Stimulated activated CD8-positive, alpha-beta memory T cell treated with anti-CD3 and anti-CD28 coated beads, Interleukin-7, amount 100 ng/mL, for 1 hour (primary cell): ENCODE measurements at places on chromosomes 2 and 18.

DNA sequence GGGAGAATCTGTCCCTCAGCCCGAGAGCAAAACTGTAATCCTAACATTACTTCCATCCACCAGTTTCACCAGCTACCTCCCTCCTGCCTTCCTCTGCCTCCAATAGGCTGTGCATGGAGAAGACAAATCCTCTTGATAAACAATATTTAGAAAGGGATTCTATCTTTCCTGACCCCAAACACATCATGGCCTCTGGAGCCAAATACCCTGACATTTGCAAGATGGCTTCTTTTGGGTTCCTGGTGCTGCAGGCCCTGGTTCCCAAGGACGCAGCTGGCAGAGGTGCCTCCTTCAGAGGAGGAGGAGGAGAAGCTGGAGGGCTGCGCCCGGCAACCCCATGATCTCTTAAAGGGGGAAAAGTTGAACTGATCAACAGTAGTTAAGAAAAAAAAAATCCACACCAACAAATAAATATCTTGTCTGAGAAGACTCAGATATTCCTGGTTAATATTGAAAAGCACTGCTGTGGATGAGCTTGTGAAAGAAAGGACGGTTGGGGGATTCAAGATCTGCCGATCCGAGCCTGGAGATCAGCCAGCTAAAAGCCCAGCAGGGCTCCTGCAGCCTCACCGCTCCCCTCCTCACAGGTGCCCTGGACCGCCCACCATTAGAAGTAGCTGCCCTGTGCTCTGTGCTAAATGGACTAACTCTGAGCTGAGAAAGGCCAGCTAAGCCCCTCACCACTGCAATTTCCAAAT lies 116.8 kb downstream of the MSH2 start:
- DNase-seq: no peak

- DNase-seq: no peak
Measured at GRCh38 chr2:43576981-43577892, 18.6 kb downstream of the THADA start.

- peak; percentile 3 for DNase-seq
Measured at GRCh38 chr2:172864182-172864581, 128.5 kb downstream of the RAPGEF4 start.

DNA sequence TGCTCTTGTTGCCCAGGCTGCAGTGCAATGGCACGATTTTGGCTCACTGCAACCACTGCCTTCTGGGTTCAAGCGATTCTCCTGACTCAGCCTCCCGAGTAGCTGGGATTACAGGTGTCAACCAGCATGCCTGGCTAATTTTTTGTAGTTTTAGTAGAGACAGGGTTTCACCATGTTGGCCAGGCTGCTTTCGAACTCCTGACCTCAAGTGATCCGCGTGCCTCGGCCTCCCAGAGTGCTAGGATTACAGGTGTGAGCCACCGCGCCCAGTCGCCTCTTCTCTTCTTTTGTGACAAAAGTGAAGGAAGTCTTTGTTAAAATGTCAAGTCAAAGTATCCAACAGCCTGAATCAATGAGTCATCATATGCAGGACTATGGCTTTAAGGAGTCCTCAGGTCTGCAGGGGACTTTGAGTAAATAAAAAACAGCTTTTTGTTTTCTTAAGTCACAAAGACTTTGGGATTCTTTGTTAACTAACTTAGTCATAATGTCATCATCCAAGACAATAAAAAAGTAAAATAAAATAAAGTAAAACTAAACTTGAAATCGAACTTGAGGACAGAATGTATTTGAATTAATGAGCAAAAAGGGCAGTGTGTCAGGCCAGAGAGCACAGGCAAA lies 1153.2 kb downstream of the SUCLG1 start:
- DNase-seq: no peak

DNA sequence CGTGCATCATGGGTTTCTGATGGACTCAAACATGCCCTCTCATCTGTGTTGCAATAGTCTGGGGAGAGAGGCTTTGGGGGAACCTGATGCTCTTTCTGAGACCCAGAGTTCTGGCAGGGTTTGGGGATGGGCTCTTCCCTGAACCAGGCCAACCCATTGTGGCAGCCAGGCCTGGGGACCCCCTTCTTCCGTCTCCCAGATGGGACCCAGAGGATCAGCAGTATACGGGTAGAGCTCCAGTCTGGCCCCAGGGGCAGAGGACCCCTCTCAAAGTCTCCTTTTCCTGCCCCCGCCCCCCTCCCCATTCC lies 333.7 kb downstream of the DYSF start:
- no peak for DNase-seq

DNA sequence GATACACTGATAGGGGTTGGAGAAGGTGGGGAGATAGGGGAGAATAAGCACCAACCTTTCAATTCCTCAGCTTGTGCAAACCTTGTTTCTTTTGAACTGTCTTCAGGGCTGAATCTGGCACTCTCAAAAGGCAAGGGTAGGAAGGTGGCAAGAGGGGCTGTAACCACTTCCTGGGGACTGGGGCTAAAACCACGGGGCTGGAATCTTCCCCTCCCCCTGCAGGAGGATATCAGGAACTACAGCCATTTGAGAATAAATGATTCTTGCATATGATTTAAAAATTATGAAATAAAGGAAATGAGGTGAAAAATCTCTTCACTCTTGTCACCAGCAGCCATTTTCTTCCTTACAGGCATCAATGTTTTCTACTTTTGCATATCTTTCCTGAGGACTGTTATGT lies 50.8 kb downstream of the ATOH8 start:
- no peak for DNase-seq

GRCh38 chr2:145404690-145405089 lies 884.8 kb upstream of the ZEB2 start:
- DNase-seq: no peak

- no peak for DNase-seq
Measured at GRCh38 chr2:217887841-217888701, 114.7 kb downstream of the TNS1 start.

GRCh38 chr2:190701586-190701985 lies 52.7 kb downstream of the NAB1 start:
- no peak for DNase-seq

DNA sequence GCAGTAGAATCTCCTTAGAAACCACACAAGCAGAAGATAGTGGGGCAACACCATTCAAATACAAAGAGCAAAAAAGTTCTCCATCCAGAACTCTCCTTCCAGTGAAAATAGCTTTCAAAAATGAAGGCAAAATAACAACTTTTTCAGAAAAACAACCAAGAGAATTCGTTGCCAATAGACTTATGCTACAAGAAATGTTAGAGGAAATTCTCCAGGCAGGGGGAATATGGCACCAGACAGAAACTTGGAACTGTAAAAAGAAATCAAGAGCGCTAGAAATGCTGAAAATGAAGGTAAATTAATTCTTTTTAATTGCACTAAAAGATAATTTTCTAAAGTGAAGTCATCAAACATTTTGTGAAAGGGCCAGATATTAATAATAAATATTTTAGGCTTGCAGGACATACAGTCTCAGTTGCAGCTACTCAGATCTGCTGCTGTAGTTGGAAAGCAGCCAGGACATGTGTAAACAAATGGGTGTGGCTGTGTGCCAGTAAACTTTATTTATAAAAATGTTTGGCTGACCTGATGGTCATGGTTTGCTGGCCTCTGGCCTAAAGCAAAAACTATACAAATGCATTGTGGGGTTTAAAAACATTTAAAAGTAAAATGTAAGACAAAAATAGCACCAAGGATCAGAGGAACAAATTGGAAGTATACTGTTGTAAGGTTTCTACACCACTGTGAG lies 73.7 kb upstream of the TGFA start:
- no peak for DNase-seq

GRCh38 chr18:78639006-78639950 lies 340.3 kb upstream of the SALL3 start:
- no peak for DNase-seq

GRCh38 chr2:128727404-128727803 lies 408.7 kb upstream of the HS6ST1 start:
- DNase-seq: no peak

DNA sequence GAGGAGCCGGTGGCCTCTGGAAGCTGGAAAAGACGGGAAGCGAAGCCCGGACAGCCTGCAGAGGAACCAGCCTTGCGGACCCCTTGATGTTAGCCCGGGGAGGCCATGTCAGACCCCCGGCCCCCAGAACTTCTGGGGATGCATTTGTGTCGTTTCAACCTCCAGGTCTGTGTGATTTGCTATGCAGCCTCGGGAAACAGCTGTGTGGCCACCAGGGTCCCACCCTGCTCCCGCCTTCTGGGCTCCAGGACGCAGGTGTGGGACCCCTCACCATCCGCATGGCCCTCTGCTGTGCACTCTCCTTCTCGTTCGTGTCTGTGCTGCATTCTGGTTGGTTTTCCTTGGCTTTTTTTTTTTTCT lies 13.3 kb downstream of the NEU4 start:
- no peak for DNase-seq

DNA sequence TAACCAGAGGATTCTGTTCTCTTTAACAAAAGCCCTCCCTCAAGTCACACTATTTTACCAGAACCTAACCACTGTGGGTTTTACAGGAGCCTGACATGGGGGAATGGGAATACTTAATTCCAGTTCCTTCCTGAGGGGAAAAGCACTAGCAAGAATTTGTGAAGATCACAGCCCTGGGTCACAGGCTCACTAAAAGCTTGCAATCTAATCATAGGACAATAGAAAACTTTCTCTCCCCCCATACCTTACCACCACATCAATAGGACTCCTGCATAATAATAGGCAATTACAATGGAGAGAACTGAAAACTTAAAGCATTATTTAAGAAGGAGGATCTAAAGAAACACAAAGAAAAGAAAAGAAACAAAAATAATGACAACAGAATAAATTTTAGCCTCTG lies 225.8 kb upstream of the ZNF804A start:
- no peak for DNase-seq

GRCh38 chr2:44934983-44935728 lies 6.3 kb upstream of the SIX3 start:
- no peak for DNase-seq

- no peak for DNase-seq
Measured at GRCh38 chr2:201880579-201880978, 74.2 kb downstream of the CDK15 start.

- no peak for DNase-seq
Measured at GRCh38 chr18:23324056-23324811, 128.9 kb upstream of the RIOK3 start.

DNA sequence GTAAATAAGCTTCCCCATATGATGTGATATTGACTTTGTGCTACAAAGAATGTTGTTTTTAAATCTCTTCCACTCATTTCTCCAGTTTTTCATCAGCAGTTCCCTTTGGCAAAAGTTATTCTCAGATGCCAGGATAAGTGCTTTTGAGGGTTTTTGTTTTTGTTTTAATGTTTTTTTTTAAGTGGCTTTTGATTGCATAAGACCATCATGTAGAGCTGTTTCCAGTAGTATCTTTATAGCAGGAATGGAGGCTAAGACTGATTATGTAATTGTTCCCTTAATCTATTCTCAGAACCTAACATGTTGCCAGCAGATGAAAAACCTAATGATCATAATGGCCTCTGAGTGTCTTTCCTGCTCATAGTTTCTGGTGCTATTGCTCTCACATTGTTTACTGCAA lies 77.9 kb downstream of the CABLES1 start:
- no peak for DNase-seq

- no peak for DNase-seq
Measured at GRCh38 chr2:119169717-119170116, 11.2 kb upstream of the C1QL2 start.

DNA sequence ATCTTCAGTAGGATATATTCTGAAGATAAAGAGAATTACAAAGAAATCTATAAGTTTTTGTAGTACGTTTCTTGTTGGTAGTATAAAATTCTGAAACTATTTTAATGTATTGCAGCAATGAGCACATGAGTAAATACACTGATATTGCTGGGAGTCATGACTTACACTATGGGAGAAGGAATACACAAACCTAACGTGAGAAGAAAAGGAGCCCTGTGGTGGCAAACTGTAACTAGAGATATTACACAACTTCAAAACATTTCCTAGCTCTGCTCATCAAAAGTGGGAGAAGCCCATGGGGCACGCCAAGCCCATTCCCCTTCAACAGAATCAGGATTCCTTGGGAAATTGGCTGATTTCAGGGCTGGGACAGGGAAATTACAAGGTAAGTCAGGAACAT lies 20.5 kb downstream of the SPIRE1 start:
- no peak for DNase-seq

- no peak for DNase-seq
Measured at GRCh38 chr2:111091811-111092211, 28.9 kb upstream of the BCL2L11 start.

DNA sequence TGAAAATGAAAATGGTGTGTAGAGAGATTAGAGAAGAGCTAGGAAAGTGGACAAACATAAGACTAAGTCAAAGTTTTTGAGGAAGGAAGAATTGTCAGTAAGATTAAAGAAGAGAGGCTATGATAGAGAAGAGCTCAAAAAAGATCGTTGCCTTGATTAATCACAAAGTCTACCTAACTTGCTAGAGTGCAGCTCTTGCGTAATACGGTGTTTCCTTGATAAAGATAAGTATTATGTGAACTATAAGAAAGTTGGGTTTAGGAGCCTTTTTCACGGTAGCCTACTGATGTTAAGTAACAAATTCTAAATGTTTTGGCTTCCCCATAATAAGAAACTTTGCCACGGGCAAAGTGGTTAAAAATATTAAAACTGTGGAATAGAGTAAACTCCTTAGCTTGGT lies 226.4 kb upstream of the NRXN1 start:
- DNase-seq: no peak

DNA sequence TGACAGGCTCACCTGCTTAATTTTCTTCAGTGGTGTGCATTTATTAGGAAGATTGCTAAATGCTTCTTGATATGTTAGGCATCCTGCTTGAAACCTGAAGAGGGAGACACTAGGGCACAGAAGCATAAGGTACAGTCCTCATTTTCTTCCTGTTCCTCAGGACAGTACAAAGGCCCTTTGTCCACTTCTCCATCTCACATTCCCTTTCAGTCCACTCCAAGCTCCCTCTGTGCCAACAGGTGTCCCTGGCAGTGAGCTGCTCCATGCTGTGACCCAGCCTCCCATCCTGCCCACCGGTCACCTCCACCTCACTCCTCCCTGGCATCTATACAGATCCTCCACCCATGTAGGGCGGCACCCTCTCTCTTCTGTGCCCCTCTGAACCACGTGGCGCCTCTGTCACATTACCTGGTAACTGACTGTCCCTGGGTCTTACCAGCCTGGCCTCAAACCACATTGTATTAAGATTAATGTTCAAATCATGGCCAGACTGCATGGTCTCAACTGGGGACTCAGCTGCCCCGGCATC lies 162.8 kb downstream of the VAPA start:
- no peak for DNase-seq
